Activated naive CD4-positive, alpha-beta T cell treated with anti-CD3 and anti-CD28 coated beads, Interleukin-2, amount 50 U/mL, for 16 hours (primary cell): ENCODE measurements at places on chromosomes 2 and 18.

DNA sequence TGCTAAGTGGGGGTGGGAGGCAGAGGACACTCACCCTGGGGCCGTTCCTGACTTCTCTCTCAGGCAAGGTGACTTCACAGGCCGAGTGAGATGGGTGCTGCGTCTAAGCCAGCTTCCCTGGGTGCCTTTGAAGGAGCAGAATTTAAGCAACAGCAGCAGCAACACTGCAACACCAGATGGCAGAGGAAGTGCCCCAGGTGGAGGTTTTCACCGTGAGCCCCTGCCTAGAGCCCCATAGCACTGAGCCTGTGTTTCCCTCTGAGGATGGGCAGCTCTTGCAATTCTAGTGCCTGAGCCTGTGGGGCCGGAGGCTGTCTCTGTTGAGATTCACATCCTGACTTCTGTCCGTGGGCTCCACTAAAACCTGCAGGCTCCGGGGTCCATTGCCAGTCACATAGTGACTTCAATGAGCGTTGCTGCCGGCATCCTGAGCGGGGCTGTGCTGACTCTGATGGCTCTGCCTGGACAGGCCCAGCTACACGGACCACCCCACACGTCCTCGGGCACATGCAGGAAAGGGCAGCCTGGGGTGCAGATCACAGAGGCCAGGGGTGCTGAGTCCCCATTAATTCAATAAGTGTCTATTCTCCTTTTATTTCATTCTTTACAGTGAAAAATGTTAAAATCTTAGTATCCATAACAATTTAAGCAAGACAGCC, 218.8 kb downstream of the SNTG2 start:
- no peak for DNase-seq

DNA sequence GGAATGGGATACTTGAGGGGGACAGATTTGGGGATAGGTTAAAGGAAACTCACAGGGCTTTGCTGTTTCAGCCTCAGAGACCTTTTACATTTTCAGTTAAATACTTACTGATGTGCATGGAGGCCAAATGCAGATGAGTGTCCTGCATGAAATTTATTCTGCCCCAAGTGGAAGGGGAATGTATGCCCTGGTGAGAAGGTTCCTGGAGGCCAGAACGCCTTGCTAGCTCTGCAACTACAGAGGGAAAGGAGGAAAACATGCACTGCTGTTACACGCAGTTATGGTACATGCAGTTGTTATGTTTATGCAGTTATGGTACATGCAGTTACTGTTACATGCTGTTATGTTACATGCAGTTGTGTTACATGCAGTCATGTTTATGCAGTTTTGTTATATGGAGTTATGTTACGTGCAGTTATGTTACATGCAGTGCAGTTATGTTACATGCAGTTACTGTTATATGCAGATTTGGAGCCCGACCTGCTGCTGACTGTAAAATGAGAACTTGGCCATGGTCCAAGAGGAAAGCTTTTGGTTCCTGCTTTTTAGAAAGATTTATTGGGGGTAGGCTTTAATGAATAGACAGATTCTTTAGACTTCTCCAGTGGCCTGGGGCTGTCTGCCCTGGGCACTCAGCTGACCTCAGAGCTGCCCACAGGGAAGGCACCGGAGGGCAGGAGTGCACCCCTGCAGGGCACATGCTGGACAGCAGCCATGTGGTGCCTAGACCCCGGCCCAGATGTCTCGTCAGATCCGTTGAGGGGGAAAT, 84.1 kb downstream of the LDLRAD4 start:
- no peak for DNase-seq

DNA sequence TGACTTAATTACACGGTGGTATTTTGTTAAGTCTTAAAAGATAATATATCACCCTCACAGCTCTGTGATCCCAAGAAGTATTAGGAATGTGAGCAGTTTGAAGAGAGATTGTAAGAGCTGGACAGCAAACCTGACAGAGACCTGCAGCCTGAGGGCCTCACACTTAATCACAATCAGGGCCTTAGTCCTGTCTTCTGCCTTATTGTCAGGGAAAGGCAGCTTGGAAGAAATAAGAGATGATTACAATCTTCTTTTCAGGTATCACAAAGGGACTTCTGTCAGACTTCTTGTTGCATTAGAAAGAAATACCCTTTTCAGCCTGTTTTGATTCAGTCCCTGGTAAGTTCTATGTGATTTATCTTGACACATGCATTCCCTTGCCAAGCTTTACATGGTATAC, 1433.8 kb upstream of the SLC39A10 start:
- no peak for DNase-seq

DNA sequence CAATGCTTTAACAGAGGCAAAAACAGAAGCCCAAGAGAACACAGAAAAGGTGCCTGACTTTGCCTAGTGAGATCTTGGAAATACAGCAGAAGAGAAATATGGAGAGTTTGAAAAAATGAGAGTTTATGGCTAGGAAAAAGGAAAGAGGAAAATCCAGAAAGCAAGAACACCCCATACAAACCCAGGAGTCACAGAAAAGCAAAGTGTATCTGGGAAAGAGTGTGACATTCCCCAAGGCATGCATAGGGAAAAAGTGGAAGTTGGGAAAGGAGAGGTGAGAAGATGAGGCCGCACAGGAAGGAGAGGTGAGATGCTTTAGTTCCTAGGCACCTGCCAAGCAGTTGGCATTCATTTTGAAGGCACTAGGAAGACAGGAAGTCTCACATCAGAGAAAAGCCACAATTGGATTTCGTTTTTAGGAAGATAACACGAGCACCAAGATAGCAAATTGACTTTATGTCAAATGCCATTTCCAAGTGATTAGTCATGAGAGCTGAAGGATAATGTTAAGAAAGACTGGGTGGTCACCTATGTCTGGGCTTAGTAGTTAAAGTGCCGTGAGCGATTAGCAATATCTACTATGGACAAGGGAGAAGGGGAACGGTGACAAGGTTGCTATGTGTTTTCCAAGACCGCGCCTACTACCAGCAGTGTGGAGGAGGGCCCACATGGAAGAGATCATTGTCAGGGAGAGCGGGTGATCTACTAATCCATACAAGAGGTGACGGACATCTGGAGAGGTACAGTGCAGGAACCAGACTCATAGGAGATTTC, 224.1 kb upstream of the PARD3B start:
- no peak for DNase-seq

DNA sequence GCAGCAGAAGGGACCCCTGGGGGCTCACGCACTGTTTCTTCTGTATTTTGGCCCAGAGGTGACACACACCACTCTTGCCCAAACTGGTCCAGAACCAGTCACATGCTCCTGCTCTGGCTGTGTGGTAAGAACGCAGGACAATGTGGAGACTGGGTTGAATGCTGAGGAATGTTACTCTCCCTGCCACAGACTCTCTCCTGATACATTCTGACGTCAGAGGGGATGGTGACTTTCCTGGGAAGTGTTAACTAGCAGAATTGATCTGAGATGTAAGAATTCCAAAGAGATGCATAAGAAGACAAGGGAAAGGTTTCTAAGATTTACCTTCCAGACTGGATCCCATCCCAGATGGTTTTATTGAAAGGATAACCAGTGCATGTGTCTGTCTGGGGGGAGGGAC, 100.8 kb downstream of the ASB1 start:
- DNase-seq = no peak

GRCh38 chr2:177767768-177768167, 304.8 kb downstream of the PDE11A start:
- no peak for DNase-seq

- no peak for DNase-seq
Measured at GRCh38 chr2:159939946-159940345, 122.5 kb downstream of the PLA2R1 start.

GRCh38 chr2:24412812-24413211, 52.5 kb upstream of the ITSN2 start:
- DNase-seq = no peak

- DNase-seq = no peak
Measured at GRCh38 chr2:76128622-76129021, 417.9 kb upstream of the GCFC2 start.

GRCh38 chr2:192183296-192183695, 11.4 kb downstream of the TMEFF2 start:
- no peak for DNase-seq

- DNase-seq = no peak
Measured at GRCh38 chr18:54162431-54162830, 62.0 kb downstream of the MBD2 start.

DNA sequence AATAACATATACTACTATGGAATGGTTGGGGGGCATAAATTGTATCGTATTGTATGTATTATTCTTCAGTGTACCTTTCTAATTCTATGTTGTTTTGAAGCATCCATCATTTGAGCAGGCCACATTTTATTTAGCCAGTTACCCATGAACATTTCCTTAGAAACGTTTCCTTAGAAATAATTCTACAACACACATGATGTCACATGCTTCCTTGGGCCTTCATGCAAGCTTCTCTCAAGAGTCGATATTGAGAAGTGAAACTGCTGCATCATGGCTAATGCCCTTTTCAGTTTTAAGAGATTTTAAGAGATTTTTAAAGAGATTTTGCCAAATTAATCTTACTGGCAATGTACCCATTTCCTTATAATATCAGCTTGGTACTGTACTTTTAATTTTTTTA, 63.9 kb downstream of the ALPK2 start:
- DNase-seq = no peak

GRCh38 chr2:187525163-187525900, 28.9 kb downstream of the TFPI start:
- no peak for DNase-seq

DNA sequence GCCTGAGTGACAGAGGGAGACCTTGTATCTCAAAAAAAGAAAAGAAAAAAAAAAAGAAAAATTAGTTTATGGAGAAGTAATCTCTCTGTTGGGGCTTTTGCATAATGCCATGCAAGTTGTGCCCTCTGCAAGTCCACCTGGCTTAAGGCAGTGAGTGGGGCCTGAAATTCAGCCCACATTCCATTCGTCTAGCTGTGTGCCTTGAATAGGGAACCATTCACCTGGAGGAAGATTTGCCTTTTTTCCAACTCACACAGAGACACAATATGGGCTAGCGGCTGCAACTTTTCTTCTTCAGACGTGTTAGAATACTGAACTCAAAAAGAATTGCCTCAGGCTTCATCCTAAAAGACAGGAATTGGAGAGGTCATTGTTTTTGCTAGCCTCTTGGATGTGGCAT, 160.0 kb upstream of the STON1 start:
- no peak for DNase-seq

DNA sequence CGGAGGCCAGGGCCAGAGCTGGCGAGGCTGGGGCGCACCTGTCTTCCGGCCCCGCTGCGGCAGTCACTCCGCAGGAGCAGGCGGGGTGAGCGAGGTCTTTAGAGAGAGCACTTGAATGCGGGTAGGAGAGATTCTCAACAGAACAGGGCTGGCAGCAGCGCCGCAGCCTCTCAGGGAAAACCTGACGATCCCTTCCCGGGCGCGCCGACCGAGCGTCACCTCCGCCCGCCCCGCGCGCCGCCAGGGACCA, 526 bp downstream of the PRKRA start:
- no peak for DNase-seq

- no peak for DNase-seq
Measured at GRCh38 chr2:238513346-238513745, 86.6 kb downstream of the ASB1 start.

- DNase-seq = no peak
Measured at GRCh38 chr2:241289597-241289996, 25.9 kb downstream of the HDLBP start.

GRCh38 chr2:72841462-72842125, 15.8 kb upstream of the EXOC6B start:
- no peak for DNase-seq
